ENCODE measurements at places on chromosomes 4 and X. TPM values are rescaled to one million over a fixed set of nuclear protein-coding genes. Genes with fewer than 3 reads are reported as not detected.

Gene PCDH10
- total RNA-seq = under 0.01 TPM

GRCh38 chr4:78244705-78245485 lies 187.8 kb downstream of the FRAS1 start:
- DNase-seq = no peak

DNA sequence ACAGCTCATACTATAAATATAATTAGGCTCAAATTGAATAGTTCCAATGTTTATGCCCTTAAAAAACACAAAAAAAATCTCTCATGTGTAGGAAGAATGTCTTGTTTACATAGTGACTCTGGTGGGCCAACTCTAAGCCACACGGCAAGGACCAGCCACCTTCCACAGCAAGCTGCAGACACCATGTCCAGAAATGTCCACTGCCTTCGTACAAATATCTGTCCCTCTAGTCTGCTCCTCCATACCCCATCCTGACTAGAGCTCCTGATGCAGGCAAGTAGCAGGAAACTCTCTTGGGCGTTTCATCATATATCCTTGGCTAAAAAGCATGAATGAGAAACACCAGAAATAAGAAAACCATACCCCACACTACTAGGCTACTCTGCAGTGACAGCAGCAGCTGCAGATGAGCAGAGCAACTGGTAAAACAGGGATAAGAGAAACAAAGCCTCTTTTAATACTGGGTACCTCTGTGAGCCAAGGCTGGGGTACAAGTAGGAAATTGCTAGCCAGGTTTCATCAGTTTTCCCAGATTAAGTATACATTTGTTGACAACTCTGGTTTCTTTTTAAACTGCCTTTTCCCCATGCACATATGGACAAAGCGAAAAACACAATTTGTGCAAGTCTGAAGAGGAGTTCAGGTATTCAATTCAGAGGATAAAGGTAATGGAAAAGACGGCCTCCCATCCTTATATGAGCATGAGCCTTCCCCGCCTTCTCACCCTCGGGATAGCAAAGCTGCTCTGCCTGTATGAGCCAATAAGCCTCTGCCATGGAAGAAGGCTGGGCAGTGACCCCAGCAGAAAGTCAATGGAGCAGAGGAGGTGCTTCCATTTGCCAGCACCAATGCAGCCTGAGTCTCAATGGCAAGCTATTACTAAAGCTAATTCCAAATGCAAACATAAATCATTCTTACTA lies 245.4 kb downstream of the DCLK2 start:
- no peak for DNase-seq

DNA sequence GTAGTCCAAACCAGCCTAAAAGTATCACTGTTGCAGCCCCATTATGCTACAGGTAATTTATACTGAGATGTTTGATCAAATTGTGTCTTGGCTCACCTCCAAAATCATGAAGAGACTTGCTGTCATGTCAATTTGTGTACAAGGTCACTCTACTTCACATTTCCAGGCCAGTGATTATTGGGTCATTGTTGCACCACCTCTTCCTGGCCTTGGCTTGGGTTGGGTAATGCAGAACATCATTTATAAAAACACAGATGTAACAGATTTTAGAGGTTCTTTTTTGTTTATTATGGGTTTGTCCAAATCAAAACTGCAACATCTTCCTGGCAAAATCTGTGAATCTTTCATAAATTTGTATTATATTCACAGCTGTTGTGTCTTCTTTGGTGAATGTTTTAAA lies 459.5 kb downstream of the ANKRD50 start:
- no peak for DNase-seq

DNA sequence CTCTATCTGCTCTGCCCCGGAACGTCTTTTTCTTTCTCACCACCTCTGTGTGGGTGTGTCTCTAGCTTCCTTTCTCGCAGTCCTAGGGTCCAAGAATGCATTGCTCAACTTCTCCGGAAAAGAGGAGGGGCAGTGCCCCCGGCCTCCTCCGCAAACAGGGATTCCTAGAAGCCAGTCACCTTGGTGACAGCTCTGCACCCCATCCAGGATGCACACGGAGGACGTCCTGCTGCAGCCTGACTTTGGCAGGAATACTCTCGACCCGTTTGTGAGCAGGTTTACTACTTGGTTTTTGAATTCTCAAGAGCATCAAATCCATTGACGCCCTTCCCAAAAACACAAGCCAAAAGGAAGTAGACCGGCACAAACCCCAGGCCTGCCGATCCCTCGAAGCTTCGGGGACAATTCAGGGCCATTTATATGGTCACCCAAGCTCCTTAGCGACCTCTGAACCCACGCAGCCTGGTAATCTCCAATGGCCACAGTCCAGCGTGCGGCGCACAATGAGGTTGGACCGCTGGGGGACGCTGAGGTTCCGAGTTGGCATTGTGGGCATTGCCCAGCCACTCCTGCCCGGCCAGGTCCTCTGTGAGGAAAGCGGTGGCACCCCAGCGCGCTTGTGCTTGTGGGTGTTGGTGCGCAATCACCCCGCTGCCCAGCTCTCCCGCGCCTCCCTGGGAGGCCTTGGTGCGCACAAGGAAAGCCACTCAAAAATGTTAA lies 9.8 kb downstream of the NKX3-2 start:
- no peak for DNase-seq

Gene CABS1
- total RNA-seq = not detected

GRCh38 chr4:55122235-55122634 lies 3.2 kb downstream of the KDR start:
- peak; percentile 17 for DNase-seq

DNA sequence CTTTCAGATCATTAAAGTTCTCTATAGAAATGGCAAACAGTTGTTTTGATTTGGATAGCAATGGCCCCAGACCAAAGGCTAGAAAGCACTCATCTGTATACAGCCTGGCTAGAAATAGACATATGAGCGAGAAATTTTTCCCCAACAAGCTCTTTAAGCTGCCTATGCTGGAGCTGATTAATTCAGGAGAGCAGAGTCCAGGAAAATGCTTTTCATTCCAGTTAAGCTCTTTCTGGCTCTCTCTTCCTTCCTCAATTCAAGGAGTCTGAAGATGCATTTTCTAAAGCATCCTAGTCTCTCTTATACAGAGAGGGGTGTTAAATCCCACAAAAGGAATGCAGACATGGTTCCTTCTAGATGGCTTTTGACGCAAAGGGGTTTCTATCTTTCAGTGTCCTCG lies 141.7 kb upstream of the RAI2 start:
- no peak for DNase-seq

Gene CT55
- not detected for total RNA-seq
